ENCODE measurements at places on chromosomes 16 and 17.

- peak; percentile 97 for DNase-seq
These were observed 1.4 kb upstream of the BAHCC1 start for GRCh38 chr17:81393684-81394376.

GRCh38 chr16:25189305-25189704 lies 27.4 kb upstream of the AQP8 start:
- no peak for DNase-seq

- DNase-seq: no peak
These were observed 77.6 kb upstream of the HLF start for GRCh38 chr17:55186937-55187770.

DNA sequence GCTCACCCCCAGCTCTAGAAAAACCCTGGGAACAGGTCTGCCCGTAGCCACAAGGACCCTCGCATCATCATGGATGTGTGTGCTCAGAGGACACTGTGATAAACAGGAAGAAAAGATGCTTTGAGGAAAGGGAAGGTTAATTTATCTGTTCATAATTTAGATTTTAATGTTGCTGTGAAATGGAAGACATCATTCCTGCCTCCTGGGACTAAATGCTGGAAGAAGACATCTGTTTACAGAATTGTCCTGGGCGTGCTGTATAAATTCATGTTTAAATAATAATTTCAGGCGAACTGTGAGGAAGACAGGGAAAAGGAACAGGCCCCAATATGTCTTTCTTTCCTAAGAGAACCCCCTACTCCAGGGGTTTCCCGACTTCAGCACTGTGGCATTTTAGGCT lies 112.6 kb downstream of the SHISA6 start:
- no peak for DNase-seq

GRCh38 chr16:10040136-10041080 lies 141.8 kb downstream of the GRIN2A start:
- peak; percentile 22 for DNase-seq

DNA sequence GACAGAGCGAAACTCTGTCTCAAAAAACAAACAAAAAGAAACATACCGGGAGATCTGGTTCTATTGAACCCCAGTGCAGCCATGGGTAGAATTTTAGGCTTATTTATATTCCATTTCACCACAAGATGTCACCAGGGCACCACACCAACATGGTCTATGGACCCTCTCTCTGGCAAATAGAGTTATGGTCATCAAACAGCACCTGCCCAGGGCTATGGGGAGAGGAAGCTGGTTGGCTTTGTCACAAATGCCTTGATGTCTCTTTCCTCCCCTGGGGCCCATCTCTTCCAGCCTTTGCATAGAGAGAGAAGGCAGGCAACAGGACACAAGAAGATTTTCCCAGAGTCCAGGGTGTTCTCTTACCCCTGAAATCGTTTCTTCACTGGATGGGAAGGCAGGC lies 128.4 kb downstream of the WWOX start:
- no peak for DNase-seq

DNA sequence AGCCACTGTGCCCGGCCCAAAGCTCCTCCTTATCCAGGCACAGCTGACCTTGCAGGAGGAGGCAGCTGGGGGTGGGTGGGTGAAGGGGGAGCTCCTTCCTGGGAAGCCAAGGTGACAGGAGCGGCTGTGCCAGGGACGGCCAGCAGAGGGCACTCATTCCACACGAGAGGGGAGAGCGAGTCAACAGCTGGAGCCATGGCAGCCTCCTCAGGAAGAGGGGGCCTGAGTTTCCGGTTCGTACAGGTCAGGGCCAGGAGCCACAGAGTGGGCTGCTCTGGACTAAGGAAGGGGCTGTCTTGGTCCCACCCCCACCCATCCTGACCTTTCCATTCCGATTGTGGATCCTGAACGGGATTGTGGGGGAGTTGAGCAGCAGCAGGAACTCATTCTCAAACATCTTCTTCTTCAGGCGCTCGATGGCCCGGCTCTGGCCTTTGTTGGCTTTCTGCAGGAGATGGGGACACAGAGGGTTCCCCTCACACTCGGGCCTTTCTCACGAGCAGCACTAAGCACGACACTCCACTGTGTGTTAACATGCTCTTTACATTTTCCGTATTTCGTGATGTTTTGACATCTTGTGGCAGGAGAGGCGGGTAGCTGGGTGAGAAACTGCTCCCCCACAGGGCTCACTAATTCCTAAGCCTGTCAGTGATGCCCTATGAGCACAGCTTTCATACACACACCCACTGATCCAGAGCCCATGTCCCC lies 61.6 kb downstream of the TIMM22 start:
- DNase-seq: peak; percentile 40

DNA sequence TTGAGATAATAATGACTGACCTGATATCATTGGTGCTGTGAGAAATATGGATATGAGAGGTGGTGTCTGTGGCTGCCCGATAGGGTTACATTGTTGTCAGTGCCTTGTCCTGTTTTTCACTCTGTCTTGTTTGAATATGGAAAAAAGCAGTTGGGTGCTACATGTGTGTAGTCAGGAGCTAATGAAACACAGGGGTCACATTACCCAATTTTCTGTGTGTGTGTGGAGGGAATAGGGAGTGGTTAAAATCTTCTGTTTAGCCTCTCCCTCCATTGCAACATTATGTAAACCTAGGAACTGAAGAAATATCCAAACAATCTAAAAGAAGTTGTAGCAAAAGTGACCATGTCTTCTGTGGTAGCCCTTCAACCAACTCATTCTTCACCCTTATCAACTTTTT lies 527.7 kb upstream of the SOX9 start:
- no peak for DNase-seq

- no peak for DNase-seq
These were observed 39.9 kb upstream of the MRC2 start for GRCh38 chr17:62587554-62587953.

GRCh38 chr17:74923538-74924249 lies 379 bp upstream of the OTOP2 start:
- peak; percentile 20 for DNase-seq

DNA sequence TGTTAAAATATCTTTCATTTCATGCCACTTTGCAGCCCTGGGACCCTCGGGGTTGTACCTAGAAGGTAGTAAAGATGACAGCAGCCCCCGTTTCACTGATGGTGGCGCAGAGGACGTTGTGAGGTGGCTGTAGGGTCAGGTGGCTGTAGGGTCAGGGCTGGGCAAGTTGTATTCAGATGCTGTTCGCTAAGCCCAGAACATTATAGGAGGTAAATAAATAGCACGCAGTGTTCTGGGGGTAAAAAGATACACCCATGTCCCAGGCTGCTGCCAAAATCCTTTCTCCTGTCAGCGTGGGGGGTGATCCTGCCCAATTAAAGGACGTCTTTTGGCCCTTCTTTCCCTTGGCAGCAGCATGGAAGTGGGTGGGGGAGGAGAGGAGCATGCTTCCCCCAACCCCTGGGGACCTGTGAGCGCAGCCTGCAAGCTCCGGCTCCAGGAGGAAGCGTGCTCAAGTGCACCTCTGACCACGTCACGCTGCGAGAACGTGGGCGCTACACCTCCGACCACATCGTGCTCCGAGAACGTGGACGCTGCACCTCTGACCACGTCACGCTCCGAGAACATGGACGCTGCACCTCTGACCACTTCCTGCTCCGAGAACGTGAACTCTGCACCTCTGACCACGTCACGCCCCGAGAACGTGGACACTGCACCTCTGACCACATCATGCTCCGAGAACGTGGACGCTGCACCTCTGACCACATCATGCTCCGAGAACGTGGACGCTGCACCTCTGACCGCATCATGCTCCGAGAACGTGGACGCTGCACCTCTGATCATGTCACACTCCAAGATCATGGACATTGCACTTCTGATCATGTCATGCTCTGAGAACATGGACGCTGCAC lies 182.1 kb downstream of the RPTOR start:
- DNase-seq: no peak

- DNase-seq: no peak
These were observed 93.5 kb upstream of the HSBP1 start for GRCh38 chr16:83714286-83714685.

DNA sequence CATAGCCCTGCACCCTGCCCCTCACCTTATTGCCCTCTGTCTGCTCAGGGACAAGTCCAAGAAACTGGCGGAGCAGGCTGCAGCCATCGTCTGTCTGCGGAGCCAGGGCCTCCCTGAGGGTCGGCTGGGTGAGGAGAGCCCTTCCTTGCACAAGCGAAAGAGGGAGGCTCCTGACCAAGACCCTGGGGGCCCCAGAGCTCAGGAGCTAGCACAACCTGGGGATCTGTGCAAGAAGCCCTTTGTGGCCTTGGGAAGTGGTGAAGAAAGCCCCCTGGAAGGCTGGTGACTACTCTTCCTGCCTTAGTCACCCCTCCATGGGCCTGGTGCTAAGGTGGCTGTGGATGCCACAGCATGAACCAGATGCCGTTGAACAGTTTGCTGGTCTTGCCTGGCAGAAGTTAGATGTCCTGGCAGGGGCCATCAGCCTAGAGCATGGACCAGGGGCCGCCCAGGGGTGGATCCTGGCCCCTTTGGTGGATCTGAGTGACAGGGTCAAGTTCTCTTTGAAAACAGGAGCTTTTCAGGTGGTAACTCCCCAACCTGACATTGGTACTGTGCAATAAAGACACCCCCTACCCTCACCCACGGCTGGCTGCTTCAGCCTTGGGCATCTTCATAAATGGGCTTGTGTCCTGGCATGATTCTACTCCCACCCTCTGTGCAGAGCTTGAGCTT lies 6.3 kb upstream of the NFATC3 start:
- DNase-seq: no peak

GRCh38 chr17:17076066-17076465 lies 33.8 kb downstream of the MPRIP start:
- no peak for DNase-seq

DNA sequence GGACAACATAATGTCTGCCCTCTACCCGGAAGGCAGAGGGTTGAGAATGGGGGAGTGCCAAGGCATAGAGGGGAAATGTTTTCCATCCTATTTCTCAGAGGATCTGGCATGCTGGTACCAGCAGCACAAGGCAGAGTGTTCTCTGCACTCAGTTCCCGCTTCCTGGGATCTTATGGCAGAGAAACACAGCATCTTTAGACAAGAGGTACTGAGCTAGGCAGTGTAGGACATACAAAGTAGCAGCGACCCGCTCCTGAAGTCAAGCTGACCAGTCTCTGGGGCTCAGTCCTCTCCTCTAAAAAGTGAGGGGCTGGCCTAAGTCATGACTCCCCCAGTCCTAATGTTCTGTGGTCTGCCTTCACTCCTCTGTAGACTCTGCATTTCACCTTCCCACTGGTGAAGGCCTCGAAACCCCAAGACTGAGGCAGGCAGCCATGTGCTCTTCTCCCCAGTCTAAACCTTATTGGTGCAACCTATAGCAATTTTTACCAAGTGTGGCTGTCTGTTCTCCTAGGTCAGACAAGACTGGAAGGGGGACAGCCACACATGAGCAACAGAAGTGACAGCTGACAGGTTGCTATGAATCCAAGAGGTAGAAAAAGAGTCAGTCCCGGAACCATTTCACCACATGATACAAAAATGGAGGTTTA lies 11.3 kb upstream of the TSPOAP1 start:
- no peak for DNase-seq

- peak; percentile 89 for DNase-seq
These were observed 477.4 kb downstream of the SLC39A11 start for GRCh38 chr17:72614871-72615626.

DNA sequence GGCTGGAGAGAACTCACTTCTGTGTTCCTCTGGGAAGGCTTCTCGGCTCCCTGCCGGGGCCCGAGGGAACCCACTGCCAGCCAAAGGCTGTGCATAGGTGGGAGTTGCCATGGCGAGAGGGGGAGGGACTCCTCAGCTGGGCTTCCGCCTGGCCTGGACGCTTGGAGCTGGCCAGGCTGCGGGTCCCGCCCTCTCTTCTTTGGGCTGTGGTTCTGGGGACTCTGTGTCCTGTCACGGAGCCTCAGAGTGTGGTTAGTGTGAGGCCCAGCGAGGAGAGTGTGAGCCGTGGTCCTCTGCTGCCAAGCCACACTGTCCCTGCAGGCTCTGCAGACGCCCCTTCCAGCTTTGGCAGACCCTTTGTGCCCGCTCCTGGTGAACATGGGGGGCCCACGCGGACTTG lies 123.1 kb downstream of the OR1D5 start:
- no peak for DNase-seq

DNA sequence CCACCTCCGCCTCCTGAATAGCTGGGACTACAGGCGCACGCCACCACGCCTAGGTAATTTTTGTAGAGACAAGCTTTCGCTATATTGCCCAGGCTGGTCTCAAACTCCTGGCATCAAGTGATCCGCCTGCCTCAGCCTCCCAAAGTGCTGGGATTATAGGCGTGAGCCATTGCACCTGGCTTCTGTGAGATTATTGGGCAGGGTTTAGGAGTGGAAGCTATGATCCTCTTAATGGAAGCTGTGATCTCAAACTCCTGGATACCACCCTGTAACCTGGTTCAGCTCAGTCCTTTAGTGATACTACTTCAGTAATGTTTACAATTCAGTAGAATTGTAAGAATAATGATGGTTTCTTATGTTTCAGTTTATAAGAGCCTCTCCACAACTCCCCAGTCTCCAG lies 14.1 kb downstream of the NFE2L1 start:
- DNase-seq: no peak

All from RPMI7951 (cell line).